Natural killer cell (primary cell): ENCODE measurements at places on chromosomes 6 and 20. TPM values are rescaled to one million over a fixed set of nuclear protein-coding genes. Genes with fewer than 3 reads are reported as not detected.

- no peak for DNase-seq
Measured at GRCh38 chr6:133551436-133551835, 310.3 kb downstream of the EYA4 start.

DNA sequence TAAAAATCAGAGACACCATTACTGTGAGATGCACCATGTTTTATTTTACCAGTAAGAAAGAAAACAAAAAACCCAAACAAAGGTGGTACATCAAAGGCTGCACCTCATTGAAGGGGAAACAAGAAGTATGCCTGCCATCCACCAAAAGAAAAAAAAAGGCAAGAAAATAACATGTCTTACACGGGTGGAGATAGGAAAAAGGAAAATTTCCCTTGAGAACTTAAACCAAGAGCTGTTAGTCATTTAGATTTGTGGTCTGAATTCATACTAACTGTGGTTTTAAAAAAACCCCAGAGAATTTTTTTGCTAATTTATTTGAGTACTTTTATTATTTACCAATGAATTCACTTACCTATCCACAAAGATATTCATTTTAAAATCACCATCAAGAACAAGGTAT is 144.0 kb downstream of the LRRC1 start:
- DNase-seq, result no peak

DNA sequence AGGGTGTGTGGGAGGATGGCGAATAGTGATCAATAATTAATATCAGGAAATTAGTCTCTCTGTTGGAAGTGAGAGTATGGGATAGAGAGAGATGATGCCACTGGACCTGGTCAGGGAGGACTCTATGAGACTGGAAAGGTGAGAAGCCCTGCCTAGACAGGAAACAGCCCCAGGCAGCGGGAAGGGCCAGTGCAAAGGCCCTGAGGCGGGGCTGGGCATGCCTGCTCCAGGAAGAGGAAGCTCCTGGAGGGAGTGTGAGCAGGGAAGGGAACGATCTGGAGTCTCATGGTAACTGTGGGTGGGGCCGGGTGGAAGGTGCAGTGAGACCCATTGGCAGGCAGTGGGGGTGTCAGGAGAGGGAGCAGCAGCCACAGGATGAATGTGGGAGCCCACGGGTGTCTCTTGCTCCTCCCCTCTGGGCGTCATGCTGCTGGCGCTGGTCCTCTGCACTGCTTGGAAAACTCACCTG is 1.8 kb upstream of the CST3 start:
- DNase-seq, result no peak

GRCh38 chr6:3919130-3919628 is 70.0 kb downstream of the FAM50B start:
- no peak for DNase-seq

- DNase-seq, result peak; percentile 64
Measured at GRCh38 chr20:41697861-41698559, 79.8 kb upstream of the CHD6 start.

GRCh38 chr6:148435386-148435785 is 92.7 kb downstream of the SASH1 start:
- no peak for DNase-seq

DNA sequence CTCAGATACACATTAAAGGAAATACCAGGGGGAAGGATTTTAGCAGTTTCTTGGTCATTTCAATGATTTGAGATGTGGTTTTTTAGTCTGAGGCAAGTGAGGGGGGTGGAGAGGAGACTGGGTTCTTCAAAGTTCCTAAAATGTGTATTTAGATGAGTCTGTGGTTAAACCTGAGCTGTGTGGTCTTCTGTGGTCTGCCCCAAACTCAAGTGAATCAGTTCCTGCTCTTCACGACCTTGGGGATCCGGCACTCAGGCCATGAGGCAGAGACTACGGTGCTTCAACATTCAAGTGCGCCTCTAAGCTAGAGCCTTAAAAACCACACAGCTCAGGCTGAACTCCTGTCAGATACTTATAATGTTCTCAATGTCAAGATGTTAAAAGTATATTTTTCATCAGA is 406.7 kb downstream of the LMBRD1 start:
- DNase-seq, result peak; percentile 2

DNA sequence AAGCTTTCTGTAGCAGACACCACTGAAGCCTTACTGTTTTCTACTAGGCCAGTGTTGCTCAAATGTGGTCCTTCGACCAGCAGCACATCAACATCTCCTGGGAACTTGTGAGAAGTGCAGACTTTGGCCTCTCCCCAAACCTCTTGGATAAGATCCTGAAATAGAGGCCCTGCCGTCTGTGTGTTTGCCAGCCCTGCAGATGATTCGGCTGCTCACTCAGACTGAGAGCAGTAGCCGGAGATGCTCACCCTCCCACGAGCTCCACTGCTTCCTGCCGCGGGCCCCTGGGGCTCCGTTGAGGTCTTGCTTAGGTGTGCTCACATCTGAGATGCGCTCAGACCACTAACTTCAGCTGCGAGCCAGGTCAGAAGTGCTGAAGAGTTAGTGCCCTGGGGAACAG is 129.5 kb upstream of the SSTR4 start:
- DNase-seq, result no peak

DNA sequence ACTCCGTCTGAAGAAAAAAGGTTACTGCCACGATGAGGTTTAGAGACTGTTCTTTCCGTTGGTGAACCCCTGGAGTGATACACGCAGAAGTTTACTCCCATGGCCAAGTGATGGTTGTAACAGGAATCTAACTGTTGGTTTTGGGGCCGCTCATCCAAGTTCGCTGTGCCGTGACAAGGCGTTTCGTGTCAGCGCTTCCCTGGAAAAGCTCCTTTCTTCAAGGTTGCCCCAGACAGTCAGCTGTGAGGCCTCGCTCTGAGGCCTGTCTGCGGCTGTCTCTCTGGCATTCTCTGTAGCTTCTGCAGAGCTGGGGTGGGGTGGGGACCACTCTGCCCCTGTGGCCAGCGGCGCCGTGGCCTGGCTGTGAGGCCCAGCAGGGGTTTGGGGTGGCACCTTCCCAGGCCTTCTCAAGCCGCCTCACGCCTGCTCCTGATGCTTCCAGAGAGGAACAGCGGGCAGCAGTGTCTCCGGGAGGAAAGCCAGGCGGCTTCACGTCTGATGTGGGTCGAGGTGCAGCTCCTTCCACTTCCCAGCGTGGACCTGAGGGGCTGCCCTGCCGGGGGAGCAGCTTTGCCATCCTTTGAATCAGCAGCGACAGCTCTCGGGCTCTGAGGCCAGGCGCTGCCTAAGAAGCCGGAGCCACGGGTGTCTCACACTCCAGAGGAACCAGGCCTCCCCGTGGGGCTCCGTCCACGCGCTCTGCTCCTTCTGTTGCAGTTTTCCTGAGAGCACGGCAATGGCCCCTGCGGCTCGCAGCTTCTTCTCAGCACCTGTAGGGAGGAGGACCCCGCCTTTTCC is 76.2 kb downstream of the SMOC2 start:
- no peak for DNase-seq

GRCh38 chr6:12111363-12111670 is 99.2 kb downstream of the HIVEP1 start:
- no peak for DNase-seq

Gene TCF21
- total RNA-seq, result not detected

Gene SPINT3
- not detected for total RNA-seq

Gene HTR1E
- not detected for total RNA-seq

Gene CTAGE9
- total RNA-seq, result not detected

Gene PLTP
- total RNA-seq, result 3.2 TPM
